ENCODE measurements at places on chromosomes 11 and 22.

DNA sequence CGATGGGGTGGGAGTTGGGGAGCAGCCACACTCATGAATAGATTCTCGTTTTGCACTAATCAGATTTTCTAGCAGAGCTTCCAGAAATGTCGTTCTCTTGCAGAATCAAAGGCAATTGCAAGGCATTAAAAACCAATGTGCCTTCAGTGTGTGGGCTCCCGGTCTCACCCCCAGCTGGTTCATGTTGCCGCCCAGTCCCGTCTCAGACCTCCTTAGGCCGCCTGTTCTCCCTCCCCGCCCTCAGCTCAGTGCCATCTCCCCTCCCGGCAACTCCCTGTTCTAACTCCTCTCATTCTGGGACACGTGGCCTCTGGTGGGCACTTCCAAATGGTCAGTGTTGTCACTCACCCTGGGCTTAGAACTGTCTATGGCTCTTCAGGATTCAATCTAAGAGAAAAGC is 42.5 kb upstream of the SMIM38 start:
- no peak for DNase-seq

GRCh38 chr11:127074151-127074761 is 73.7 kb upstream of the KIRREL3 start:
- no peak for DNase-seq

- no peak for DNase-seq
Measured at GRCh38 chr22:50082197-50082715, 3.0 kb downstream of the MLC1 start.

- no peak for DNase-seq
Measured at GRCh38 chr11:130403967-130404366, 24.4 kb downstream of the ADAMTS8 start.

DNA sequence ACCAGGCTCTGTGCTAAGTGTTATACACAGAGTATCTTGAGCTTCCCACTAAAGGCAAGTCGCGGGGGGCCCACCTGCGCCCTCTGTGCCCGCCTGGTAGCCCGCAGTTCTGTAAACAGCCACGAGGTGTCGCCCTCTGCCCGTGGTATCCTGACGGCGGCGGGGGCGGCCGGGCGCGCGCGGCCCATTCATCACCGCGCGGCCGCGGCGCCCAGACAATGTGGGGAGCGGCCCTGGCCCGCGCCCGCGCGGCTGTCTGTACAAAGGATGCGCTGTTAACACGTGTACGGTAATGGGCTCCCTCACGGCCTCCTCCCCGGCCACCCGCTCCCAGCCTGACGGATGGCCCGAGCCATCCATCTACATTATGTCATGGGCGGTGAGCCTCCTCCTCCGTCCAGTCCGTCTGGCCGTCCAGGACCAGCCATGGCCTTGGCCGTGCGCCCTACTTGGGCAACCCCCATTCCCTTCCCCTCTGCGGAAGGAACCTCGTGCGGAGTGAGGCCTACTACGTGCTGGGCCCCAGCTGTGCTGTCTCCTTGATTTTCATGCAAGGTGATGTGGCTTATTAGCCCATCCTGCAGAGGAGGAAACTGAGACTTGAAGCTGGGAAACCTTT is 99.4 kb downstream of the MIAT start:
- DNase-seq: peak; percentile 41

DNA sequence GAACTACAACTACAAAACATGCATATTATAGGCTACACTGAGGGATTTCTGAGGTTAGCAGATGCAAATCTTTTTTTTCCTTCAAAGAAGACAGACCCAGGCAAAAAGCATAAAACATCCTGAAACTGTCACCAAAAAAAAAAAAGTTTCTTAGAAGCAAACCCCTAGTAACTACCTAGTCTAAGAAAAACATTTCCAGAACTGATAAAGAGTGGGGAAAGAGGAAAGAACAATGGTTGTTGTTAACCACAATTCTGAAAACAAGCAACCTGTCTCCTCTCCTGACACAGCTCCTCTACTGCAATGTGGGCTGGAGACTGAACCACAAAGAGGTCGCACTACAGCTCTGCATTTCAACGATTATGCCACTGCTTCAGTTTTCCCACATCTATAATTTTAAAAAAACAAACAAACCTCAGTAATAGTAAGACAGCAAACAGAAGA is 15.0 kb downstream of the DENND5A start:
- peak; percentile 20 for DNase-seq

GRCh38 chr11:67436459-67437081 is 912 bp downstream of the PTPRCAP start:
- peak; percentile 68 for DNase-seq

GRCh38 chr11:100740440-100740839 is 53.4 kb downstream of the ARHGAP42 start:
- DNase-seq: no peak

GRCh38 chr11:126079621-126080124 is 17.0 kb upstream of the CDON start:
- DNase-seq: no peak

- no peak for DNase-seq
Measured at GRCh38 chr11:130691581-130691980, 224.7 kb downstream of the SNX19 start.

- peak; percentile 32 for DNase-seq
Measured at GRCh38 chr11:86041975-86042378, 26.9 kb downstream of the PICALM start.

DNA sequence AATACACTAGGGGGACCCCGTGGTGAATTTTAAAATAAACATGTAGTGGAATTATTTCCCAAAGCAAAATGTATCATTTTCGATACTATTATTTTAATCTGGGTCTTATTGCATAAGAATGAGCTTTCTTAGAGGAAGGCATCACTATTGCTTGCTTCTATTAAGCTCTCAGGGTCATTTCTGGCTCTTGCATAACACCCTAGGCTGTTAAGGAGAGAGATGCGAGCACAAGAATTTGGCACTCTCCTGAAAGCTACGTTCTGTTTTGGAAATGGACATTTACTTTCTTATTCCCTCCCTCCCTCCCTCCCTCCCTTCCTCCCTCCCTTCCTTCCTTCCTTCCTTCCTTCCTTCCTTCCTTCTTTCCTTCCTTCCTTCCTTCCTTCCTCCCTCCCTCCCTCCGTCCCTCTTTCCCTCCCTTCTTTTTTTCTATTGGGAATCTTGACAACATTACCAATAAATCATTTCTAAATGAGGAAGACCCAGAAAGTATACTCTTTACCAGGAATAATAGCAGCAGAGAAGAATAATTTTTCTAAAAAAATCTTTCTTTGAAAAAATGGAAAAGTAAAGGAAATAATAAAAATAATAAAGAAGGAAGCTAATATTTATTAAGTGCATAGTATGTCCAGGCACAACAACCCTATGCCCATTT is 83.6 kb upstream of the BDNF start:
- DNase-seq: no peak

- DNase-seq: peak; percentile 72
Measured at GRCh38 chr11:122628810-122629555, 26.5 kb upstream of the UBASH3B start.

GRCh38 chr11:72826942-72827480 is 12.8 kb downstream of the ATG16L2 start:
- DNase-seq: no peak

- no peak for DNase-seq
Measured at GRCh38 chr11:123241874-123242543, 47.0 kb upstream of the CLMP start.

- DNase-seq: no peak
Measured at GRCh38 chr11:120703358-120704152, 192.0 kb downstream of the GRIK4 start.

GRCh38 chr11:110762590-110762989 is 50.4 kb upstream of the ARHGAP20 start:
- no peak for DNase-seq

DNA sequence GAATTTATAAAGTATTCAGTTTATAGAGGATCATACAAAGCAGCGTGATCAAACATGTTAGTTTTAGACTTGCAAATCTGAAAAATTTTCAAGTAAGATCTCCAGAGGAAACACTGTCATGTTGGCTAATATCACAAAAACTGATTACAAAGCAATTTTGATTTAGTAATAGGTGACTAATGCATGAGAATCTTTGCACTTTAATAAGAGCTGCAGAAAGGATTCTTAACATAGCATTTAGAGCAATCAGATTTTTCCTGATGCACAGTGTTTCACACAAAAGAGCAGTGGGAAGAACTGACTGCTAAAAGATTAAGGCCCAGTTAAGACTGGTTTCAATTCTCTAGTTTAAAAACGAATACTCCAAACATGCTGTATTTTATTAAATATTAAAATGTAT is 321.2 kb downstream of the GUCY1A2 start:
- DNase-seq: no peak

- no peak for DNase-seq
Measured at GRCh38 chr11:34667810-34668582, 47.1 kb downstream of the EHF start.

DNA sequence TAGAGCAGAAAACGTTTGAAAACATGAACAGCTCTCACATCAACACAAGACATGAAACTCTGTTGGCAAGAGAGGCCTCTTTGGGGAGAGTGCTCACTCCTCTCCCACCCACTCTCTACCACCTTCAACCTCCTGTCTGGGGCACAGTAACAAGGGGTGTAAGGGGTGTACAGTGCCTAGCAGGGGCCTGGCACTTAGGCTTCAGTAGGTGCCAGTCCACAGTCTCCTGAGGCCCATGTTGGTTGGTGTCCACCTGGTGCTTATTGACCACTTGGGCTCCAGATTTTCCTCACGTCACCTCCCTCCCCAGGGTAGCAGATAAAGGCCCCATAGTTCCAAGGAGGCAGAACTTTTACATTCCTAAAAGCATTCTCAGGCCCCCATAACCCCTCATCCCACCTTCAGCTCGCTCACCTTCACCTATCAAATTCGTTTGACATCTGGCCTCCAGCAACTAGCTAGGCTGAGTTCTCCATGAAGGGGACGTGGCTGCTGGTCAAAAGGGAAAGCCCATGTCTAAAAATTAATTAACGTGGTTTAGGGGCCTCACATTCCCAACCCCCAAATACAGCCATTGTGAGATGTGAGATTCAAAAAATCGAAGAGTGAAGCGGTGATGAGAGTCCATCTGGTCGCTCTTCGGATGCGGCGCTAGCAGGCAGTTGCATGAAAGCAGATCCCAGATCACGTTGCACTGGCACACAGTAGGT is 712 bp upstream of the MED15 start:
- no peak for DNase-seq

GRCh38 chr22:44793506-44794172 is 41.3 kb downstream of the ARHGAP8 start:
- no peak for DNase-seq

DNA sequence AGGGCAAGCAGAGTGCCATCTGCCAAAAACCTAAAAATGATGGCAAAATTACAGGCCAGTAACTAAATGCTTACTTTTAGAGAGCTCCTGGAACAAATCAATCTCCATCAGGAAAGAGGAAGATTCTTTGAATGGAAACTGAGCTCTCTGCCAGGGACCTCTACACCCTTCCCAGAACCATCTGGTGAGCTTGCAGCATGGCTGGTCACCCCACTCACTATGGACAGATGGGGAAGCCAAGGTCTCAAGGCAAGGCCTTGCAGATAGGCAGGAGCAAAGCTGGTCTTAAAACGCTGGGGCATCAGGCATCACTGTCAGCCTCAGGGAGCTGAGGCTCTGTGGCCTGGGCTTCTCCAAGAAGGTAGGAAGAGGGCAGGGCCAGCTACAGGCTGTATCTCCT is 36.2 kb downstream of the SERGEF start:
- no peak for DNase-seq

GRCh38 chr11:35373284-35373933 is 45.9 kb downstream of the SLC1A2 start:
- no peak for DNase-seq

- no peak for DNase-seq
Measured at GRCh38 chr11:69634590-69634989, 6.4 kb upstream of the CCND1 start.

Measured in activated CD4-positive, alpha-beta T cell treated with anti-CD3 and anti-CD28 coated beads for 4 hours (primary cell).